ENCODE measurements at places on chromosomes 7 and 10.
A peak's percentile ranks its signal among the peaks of the same experiment; 100 is the strongest.

- no peak for DNase-seq
Observed at GRCh38 chr10:76882245-76882644, 755.4 kb downstream of the KCNMA1 start.

DNA sequence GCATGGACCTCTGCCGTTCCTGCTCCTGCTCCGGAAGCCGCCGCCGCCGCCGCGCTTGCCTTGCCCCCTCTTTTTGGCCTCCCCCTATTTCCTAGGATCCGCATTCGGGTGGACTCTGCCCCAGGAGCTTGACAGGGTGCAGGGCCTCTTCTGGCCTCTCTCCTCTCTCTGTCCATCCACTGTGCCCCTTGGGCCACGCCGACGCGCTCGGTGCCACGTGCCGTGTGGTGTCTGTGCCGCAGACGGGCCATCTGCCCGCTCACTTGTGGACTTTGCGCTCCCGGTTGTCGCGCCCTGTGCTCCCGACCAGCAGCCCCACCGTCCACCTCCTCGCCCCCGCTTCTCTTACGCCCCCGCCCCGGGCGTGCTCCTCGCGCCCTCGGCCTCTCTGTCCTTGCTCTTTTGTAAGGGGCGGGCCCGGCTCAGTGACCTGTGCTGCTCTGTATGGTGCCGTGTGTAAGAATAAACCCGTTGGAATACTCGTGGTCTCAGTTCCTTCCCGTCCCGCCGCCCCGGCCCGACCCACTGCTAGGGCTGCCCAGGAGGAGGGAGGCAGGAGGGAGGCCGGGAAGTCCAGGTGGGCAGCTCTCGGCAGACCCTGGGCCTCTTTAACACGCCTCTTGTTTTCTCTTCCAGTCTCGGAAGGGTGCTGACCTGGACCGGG lies 37.0 kb downstream of the AGAP3 start:
- no peak for DNase-seq

DNA sequence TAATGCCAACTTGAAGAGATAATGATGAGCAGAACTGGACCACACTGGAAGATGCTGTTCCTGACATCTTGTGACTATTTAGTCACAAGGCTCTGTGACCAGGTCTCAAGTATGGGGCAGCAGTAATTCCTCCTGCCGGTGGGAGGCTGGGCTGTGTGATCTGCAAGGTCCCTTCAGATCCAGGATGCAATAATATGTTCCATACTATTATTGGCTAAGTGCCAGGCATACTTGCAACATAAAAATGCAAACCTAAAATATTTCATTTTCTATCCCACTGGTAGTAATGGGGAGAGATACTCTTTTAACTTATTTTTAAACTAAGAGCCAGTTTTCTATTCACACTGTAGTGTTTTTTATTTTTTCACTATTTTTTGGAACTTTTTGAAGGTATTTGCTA lies 171.5 kb downstream of the CYP26A1 start:
- DNase-seq: no peak

DNA sequence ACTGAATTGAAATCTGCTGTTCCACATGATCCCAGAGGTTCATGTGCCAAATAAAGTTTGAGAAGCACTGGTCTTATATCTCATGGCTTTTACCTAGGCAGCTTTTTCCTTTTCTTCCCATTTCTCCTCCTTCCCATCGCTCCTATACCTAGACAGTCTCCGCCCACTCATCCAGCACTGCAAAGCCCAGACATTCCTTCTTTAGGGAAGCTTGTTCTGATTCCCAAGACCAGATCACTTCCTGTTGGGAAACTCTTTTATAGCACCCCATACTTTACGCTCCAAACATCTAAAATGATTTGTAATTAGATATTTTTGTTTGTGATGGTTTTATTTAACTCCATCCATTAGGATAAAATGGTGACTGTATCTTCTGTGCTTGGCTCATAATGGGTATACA lies 75.9 kb downstream of the BMPER start:
- DNase-seq: peak; percentile 54

DNA sequence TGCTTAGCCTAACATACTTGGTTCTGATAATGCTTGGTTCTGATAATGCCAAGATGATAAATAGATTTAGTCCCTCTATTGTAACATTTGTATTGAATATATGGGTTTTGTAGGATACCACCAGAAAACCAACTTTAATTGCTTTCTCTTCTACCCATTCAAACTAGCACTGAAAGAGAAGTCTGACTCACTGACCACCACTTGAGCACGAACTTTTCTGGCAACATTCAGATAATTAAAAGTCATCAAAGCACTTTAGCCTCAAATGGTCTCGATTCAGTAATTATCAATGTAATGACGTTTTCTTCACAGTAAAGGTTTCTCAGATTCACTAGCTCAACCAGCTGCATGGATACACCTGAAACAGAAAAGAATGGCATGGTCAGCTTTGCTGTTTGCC lies 63.0 kb downstream of the HDAC9 start:
- peak; percentile 2 for DNase-seq

DNA sequence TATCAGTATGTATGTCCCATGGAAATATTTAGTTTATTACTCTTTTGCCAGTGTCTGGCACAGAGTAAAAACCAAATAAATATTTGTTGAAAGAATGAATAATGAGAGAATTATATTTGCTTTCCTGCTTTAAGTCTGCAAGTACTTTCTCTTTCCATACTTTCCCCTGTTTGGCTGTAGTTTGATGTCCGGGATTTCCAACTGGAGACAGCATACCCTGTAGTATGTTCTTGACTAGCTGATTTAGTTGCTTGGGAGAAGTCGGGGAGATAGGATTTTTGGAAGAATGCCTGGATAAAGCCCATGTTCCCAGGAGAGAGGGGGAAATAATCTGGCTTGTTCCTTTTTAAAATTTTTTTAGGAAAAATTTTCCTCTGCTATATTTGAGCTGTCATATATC lies 516.1 kb downstream of the CCSER2 start:
- no peak for DNase-seq

DNA sequence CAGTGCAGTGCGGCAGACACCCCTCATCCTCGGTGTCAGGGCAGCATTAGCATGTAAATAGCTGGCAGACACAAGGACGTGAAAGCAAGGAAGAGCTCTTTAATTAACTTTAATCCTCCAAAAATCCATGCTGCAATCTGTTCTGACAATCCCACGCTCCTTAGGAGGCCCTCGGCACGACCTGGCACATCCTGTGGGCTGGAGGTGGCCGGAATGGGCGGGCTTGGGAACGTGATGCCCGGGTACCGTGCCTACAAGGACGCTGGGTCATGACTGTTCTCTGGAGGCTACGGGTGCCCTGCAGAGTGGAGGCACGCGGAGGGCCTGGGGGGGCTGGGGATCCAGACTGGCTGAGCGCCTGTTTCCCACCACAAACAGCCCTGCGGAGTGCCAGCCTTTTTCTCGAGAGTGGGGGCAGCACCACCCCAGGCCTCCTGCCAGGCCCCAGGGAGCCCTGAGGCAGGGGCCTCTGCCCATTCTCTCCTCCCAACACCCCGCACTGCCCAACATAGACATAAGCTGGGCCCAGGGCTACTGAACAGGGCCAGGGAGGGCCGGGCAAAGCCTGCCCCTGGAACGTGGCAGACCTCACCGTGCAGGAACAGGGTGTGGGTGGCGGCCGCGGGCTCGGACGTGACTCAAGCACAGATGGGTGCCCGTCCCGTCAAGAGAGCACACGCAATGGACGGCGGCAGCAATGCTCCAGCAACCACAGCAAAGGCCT lies 189.3 kb downstream of the MAD1L1 start:
- DNase-seq: no peak

GRCh38 chr10:21526860-21527597 lies 1.5 kb upstream of the SKIDA1 start:
- peak; percentile 62 for DNase-seq

DNA sequence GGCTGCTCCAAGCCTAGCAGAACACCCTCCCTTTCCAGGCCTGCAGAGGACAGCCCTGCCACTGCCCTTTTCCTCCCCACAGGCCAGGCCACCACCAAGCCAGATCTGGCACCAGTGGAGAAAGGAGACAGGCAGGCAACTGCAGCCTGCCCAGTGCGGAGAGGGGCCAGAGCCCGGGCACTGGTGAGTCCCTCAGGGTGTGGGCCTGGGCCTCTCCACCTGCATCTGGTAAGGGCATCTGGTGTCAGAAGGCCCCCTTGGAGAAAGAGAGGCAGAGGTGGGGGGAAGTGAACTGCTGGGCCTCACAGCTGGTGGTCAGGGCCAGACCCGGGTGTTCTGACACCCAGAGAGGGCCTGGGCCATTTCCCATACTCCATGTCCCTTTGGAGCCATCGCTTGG lies 27.9 kb downstream of the ZNF783 start:
- no peak for DNase-seq

- DNase-seq: no peak
Observed at GRCh38 chr7:18995811-18996426, 121.5 kb downstream of the TWIST1 start.

DNA sequence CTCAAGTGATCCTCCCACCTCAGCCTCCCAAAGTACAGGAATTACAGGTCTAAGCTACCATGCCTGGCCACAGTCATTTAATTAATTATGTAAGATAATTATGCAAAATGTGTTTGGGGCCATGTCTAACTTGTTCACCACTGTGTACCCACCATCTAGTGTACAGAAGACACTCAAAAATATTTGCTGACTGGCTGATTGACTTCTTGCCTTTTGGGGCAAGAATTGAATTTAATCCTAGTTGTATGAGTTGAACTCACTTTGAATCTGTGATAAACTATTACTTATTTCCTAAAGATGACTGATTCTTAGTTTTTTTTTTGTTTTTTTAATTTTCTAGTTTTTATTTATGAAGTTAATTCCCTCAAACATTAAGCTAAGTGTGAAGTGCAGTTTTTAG lies 15.8 kb upstream of the ZC3HAV1L start:
- DNase-seq: no peak

GRCh38 chr7:97513326-97513725 lies 218.6 kb upstream of the TAC1 start:
- no peak for DNase-seq

GRCh38 chr7:134712196-134712595 lies 65.5 kb downstream of the BPGM start:
- no peak for DNase-seq

DNA sequence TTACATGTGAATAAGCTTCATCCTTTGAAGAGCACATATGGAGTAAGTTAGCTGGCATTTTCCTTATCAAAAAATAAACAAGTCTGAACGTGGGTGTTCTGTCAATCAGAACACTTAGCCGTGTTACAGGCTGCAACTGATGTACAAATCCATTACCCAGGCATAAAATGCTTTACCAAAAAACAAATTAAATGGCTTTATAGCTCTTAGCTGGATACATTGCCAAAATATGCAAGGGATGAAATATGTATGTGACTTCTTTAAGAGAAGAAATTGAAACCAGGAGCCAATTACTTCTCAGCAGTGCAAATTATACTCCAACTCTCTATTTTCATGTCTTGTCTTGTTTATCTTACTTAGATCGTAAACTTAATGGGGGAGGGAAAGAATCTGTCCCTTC lies 214.8 kb downstream of the DGKB start:
- DNase-seq: no peak

GRCh38 chr10:60208676-60209269 lies 180.9 kb downstream of the ANK3 start:
- DNase-seq: peak; percentile 65

DNA sequence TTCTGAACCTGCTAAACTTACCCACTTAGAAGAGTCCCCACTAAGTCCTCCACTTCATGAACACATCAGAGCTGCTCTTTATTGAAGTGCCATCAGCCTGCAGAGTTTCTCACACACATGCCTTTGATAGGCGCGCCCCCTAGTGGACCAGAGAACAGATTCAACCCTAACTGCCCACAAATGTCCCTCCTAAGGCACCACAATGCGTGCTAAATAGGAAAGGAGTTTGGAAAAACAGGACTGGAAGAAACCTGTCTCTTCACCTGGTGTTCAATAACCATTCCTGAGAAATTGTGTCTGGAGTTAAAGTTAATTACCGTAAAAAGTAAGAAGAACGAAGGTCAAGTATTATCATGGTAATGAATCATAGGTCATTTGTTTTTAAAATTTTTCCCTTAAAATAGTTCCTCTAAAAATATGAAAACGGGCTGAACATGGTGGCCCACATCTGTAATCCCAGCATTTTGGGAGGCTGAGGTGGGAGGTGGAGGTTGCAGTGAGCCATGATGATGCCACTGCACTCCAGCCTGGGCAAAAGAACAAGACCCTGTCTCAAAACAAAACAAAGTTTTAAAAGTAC lies 249.7 kb downstream of the ELMO1 start:
- peak; percentile 69 for DNase-seq

DNA sequence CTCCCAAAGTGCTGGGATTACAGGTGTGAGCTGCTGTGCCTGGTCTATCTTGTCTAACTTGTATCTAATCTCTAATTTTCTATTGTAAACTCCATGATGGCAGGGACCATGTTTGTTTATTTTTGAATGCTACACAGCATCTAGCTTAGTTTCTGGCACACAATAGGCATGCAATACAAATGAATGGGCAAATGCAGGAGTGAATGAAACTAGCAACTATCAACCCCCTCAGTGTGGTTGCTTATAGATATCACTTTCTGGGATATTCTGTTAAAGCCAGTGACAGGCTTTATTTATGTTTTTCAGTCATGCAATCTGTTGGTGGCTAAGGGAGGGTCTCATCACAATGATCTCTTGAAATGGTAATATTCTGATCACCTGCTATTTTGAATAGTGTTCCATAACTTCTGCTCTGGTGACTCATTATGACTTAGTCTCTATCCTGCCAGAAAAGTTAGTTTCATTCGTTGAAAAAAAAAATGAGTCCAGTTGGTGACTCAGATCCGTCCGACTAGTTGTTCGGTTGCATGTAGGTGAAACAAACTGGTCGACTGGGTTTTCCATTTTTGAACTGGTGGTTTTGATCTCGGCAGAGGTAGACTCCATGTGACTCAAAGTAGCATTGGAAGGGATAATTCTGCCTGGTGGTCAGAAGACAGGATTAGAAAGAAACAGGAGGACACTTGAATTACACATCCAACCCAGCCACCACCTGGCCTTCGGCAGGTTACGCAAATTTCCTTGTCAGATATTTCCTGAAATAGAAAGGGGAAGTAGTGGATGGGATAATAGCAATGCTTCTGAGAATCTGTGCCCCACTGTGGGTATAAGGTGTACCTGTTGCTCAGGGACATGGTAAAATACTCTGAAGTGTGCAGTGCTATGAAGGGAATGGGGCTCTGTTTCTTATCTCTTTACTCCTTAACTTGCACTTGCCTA lies 76.8 kb downstream of the GATA3 start:
- peak; percentile 5 for DNase-seq

GRCh38 chr10:113140143-113141011 lies 190.3 kb downstream of the TCF7L2 start:
- DNase-seq: no peak

Data from fibroblast of mammary gland (primary cell).